ENCODE measurements at places on chromosomes 2 and 18. TPM values are rescaled to one million over a fixed set of nuclear protein-coding genes. Genes with fewer than 3 reads are reported as not detected.

- H3K27ac ChIP-seq = no peak overlapping the region
- no peak for DNase-seq
- no peaks in the 10 kb centered on the region for H3K36me3 ChIP-seq
These were observed 633.5 kb downstream of the DCDC2C start for GRCh38 chr2:4336864-4337263.

- H3K4me1 ChIP-seq = no peaks in the 10 kb centered on the region
- H3K27ac ChIP-seq = no peak overlapping the region
- H3K36me3 ChIP-seq = no peaks in the 10 kb centered on the region
These were observed 43.7 kb upstream of the HS6ST1 start for GRCh38 chr2:128362176-128362888.

DNA sequence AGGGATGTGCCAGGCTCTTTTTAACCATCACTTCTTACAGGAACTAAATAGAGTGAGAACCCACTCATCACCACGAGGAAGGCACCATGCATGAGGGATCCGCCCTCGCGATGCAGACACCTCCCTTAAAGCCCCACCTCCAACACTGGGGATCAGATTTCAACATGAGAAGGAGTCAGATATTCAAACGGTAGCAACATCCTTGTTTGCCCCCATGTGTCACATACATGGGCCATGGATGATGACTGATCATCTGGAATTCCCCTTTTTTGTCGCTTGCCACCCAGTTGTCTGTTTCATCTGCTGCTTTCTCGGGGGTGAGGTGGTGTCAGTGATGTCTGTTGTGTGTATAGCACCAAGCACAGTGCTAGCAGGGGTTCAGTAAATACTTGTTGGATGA is 57.9 kb downstream of the NCK2 start:
- peak overlapping the region; percentile 92 for H3K27ac ChIP-seq
- peak; percentile 65 for DNase-seq
- H3K36me3 ChIP-seq = peaks cover 9% of the 10 kb centered on the region
- no peaks in the 10 kb centered on the region for H3K27me3 ChIP-seq
- H3K4me3 ChIP-seq = peak overlapping the region; percentile 65
- H3K4me1 ChIP-seq = peaks cover 92% of the 10 kb centered on the region

DNA sequence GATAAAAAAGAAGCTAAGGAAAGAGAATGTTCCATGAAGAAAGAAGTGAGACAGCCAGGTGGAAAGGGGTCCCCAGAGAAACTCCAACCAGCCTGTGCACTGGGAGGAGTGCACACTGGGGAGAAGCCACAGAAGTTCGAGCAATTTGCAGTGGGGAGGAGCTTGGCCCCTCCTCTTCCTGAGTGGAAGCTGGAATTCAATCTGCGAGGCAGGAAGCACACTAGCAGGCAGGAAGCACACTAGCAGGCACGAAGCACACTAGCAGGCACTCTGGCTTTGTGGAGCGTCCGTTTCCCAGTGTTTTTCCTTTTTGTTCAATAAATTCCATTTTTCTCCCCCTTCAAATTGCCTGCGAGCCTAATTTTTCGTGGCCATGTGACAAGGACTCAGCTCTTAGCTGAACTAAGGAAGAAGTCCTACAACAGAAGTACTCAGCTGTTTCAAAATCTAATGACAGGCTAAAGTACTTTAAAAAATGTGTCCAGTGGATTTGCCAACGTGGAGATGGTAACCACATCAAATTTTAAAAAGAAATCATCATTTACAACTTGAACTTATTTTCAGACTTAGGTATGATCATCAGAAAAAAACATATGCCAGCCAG is 21.4 kb upstream of the SPIRE1 start:
- no peak overlapping the region for H3K27ac ChIP-seq
- H3K4me1 ChIP-seq = no peaks in the 10 kb centered on the region
- no peak overlapping the region for H3K4me3 ChIP-seq

DNA sequence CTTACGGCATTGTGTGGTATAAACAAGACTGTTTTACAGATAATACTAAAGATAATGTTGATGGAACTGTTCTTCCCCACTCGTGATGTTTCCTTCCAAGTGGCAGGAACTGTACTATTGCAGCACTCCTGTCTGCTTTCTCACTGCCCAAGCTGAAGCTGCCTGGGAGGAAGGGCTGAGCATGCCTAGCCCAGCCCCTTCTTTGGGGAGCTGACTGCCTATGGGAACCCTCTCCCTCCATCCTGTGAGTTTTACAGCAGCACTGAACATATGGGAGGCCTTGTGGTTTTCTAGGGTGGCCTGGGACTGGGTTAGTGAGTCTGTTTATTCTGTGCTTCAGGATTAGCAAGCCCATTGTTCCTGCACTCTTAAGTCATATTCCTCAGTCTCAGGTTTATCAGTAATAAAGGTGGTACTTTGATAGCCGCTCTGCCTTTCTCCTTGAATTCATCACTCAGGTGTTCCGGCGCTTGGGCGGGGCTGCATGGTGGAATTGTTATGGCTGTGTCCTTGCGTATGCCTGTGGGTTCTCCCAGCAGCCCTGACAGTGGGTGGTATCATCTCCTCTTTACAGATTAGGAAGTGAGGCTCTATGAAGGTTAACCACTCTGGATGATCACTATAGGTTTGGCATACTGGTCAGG is 379.7 kb downstream of the PTPRM start:
- H3K36me3 ChIP-seq = no peaks in the 10 kb centered on the region
- no peak overlapping the region for H3K27ac ChIP-seq
- no peak for DNase-seq
- no peaks in the 10 kb centered on the region for H3K27me3 ChIP-seq
- H3K4me1 ChIP-seq = no peaks in the 10 kb centered on the region
- peak overlapping the region; percentile 1 for H3K4me3 ChIP-seq

DNA sequence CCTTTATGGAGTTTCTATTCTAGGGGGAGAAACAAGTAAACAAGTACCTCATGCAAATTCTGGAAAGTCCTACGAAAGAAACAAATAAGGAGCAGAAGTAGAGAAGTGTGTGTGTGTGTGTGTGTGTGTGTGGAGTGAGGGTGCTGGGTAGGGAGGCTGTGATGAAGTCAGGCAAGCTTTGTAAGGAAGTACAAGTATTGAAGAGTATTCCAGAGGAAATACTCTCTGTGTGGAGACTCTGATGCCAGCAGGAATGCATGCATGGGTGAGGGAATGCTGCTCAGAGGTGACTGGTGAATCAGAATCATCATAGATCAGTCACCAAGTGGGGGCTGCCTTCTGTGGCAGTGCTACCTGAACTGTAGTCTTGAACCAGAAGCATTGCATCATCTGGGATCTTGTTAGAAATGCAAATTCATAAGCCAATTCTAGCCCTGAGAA is 34.5 kb downstream of the SLC4A3 start:
- no peak overlapping the region for H3K27ac ChIP-seq
- no peaks in the 10 kb centered on the region for H3K4me1 ChIP-seq
- peaks cover 11% of the 10 kb centered on the region for H3K27me3 ChIP-seq
- H3K36me3 ChIP-seq = no peaks in the 10 kb centered on the region
- no peak for DNase-seq

GRCh38 chr2:46001741-46002506 is 295.3 kb upstream of the EPAS1 start:
- peaks cover 2% of the 10 kb centered on the region for H3K27me3 ChIP-seq
- no peak overlapping the region for H3K4me3 ChIP-seq
- no peak for DNase-seq
- H3K36me3 ChIP-seq = peaks cover 4% of the 10 kb centered on the region
- H3K4me1 ChIP-seq = no peaks in the 10 kb centered on the region

- no peak for DNase-seq
- H3K4me1 ChIP-seq = no peaks in the 10 kb centered on the region
- H3K27me3 ChIP-seq = no peaks in the 10 kb centered on the region
- H3K4me3 ChIP-seq = no peak overlapping the region
- peaks cover 81% of the 10 kb centered on the region for H3K36me3 ChIP-seq
- no peak overlapping the region for H3K27ac ChIP-seq
These were observed 162.2 kb upstream of the PGAP1 start for GRCh38 chr2:197088694-197089093.

DNA sequence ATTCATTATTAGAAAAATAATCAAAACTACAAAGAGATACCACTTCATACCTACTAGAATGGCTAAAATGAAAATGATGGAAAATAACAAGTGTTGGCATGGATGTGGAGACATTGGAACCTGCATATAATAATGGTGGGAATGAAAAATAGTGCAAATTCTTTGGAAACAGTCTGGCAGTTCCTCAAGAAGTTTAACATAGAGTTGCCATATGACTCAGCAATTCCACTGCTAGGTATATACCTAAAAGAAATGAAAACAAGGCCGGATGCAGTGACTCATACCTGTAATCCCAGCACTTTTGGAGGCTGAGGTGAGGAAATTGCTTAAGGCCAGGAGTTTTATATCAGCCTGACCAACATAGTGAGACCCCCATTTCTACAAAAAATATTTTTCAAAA is 41.6 kb upstream of the ACYP2 start:
- H3K4me1 ChIP-seq = peaks cover 5% of the 10 kb centered on the region
- no peaks in the 10 kb centered on the region for H3K27me3 ChIP-seq
- H3K4me3 ChIP-seq = no peak overlapping the region
- DNase-seq = no peak
- H3K27ac ChIP-seq = no peak overlapping the region
- no peaks in the 10 kb centered on the region for H3K36me3 ChIP-seq

DNA sequence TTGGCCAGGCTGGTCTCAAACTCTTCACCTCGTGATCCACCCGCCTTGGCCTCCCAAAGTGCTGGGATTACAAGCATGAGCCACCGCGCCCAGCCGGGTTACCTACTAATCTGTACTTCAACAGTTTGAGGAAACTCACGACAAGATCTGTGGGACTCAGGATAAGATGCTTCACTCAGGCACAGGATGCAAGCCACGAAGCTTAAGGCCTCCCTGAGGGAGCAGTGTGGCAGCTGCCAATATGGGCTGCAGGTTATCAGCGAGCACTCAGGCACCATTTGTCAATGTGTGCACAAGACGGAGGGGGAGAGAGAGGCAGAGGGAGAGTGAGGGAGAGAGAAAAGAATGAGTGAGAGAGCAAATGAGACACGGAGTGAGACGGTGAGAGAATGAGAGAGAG is 173.6 kb upstream of the RAB6C start:
- H3K27me3 ChIP-seq = no peaks in the 10 kb centered on the region
- DNase-seq = no peak
- H3K27ac ChIP-seq = no peak overlapping the region
- H3K4me1 ChIP-seq = no peaks in the 10 kb centered on the region
- no peaks in the 10 kb centered on the region for H3K36me3 ChIP-seq

DNA sequence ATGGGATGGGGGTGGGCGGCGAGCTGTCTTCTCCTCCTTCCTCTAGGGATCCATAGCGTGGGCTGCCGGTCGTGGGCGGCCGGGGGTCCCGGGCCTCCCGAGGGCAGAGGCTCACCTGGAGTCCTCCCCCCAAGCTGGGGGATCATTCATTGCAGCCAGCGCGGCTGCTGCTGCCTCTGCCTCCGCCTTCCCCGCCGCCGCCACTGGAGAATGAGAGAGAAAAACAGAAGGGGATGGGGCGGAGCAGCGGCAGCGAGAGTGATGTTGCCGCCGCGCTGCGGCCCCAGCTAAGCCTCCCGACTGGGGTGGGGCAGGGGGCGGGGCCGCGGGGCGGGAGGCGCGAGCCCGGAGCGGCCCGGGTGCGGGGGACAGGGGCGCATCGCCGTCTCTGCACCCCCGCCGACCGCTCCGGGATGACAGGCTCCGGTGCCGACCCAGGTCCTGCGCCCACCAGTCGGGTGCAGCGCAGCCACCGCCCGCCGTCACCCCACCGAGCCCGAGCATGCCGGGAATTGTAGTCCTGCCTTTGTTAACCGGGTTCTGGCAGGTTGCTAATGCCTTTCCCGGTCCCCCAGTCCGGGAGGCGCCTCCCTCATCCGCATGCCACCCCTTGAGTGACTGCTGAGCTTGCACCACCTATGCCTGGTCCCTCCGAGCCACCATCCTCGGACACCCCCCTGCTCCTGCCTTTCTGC is at the start of gene KIF3C:
KIF3C (minus strand) TSS at position 225 of the 695 bp plus-strand sequence. CDS start 580 bp downstream, outside the sequence.
- H3K27me3 ChIP-seq = no peaks in the 10 kb centered on the region
- H3K4me1 ChIP-seq = peaks cover 11% of the 10 kb centered on the region
- H3K27ac ChIP-seq = peak within 1 kb of the TSS; percentile 55
- peak; percentile 80 for DNase-seq
- no peaks in the 10 kb centered on the region for H3K36me3 ChIP-seq
- H3K4me3 ChIP-seq = no peak within 1 kb of the TSS

DNA sequence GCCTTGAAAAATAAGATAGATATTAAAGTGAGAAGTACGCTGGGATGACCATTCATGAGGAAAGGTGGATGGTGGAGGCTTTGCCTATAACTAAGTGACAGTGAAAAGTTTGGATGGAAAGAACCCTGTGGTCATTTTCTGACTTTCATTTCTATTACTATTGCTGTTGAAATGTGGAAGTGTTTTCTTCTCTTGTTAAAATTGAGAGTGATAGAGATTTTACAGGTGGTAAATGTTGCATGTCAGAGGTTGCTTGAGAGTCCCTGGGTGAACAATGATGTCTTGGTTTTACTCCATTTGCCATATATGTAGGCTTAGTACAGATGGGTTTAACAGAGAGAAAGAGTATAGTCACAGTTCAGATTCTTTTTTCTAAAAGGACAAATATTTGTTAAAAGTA is 18.4 kb downstream of the NCOA1 start:
- H3K4me3 ChIP-seq = no peak overlapping the region
- H3K36me3 ChIP-seq = no peaks in the 10 kb centered on the region
- H3K27ac ChIP-seq = no peak overlapping the region

DNA sequence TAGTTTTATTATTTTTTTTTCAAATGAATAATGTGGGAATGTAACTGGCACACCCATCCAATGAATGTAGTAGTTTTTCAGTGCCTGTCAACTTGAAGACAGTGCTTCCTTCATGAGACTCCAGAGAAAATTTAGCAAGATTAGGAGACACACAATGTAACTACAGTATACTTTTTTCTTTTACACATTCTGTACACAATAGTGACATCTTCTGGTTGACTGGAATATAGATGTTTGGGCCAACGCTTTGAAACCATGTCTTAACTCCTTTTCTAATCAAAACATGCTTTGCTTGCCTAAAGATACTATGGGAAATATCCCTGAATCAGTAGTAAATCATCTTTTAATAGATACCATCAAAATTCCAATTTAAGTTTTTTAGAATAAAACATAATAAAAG is 229.5 kb upstream of the ZC3H15 start:
- peak; percentile 18 for DNase-seq
- no peaks in the 10 kb centered on the region for H3K27me3 ChIP-seq
- H3K4me1 ChIP-seq = no peaks in the 10 kb centered on the region
- no peak overlapping the region for H3K4me3 ChIP-seq
- H3K36me3 ChIP-seq = no peaks in the 10 kb centered on the region

DNA sequence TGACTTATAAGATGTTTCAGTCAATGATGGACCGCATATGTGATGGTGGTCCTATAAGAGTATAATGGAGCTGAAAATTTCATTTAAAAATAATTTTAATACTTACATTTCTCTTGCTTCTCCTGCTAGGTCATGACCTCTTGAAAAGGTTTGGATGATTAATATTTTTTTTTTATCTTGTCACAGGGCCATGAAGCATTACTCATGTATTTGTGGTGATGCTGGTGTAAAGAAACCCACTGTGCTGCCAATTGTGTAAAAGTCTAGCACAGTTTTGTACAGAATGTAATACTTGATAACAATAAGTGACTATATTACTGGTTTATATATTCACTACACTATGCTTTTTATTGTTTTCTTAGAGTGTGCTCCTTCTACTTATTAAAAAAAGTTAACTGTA is 124.2 kb upstream of the CELF4 start:
- H3K36me3 ChIP-seq = no peaks in the 10 kb centered on the region
- no peak overlapping the region for H3K4me3 ChIP-seq
- no peaks in the 10 kb centered on the region for H3K4me1 ChIP-seq

GRCh38 chr2:234792621-234793022 is 159.2 kb upstream of the SH3BP4 start:
- no peaks in the 10 kb centered on the region for H3K36me3 ChIP-seq
- no peak overlapping the region for H3K4me3 ChIP-seq
- H3K27me3 ChIP-seq = no peaks in the 10 kb centered on the region

IL1R1 gene
- 11.7 TPM for total RNA-seq

FIGN gene
- not detected for total RNA-seq

CENPA gene
- 2.0 TPM for total RNA-seq

NCL gene
- total RNA-seq = 435 TPM

MAP3K19 gene
- total RNA-seq = not detected

PPM1G gene
- total RNA-seq = 73.7 TPM

TEX44 gene
- not detected for total RNA-seq

Measured in CD4-positive, CD25-positive, alpha-beta regulatory T cell (primary cell).